ENCODE measurements at places on chromosomes 13 and 19.

- no peak for DNase-seq
These were observed 621 bp upstream of the TGDS start for GRCh38 chr13:94596575-94596971.

DNA sequence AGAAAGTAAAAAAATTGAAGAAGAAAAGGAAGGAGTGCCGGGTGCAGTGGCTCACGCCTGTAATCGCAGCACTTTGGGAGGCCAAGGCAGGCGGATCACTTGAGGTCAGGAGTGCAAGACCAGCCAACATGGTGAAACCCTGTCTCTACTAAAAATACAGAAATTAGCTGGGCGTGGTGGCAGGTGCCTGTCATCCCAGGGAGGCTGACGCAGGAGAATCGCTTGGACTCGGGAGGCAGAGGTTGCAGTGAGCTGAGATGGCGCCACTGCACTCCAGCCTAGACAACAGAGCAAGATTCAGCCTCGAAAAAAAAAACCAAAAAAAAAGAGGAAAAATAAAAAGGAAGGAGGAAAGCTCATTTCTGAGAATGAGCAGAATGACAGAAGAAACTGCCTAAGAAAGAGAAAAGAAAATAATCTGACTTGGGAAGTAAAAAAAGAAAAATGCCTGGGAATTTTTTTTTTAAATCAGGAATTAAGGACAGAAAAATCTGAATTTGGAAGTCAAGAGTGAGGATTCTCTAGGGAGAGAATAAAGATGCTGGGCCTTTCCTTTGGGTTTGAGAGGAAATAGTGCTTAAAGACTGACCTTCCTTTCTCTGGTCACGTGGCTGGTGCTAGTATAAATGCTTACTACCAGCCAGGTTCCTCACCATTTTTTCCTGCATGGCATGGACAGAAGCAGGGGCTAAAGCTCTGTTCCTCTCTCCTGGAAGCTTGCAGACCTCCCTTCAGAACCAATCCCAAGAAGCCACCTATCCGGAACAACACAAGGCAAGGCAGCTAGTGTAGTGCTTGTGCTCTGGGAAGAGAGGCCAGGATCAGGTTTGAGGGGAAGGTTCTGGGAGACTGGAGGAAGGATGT, at the start of gene FFAR2:
TSS of gene FFAR2 (plus strand) at position 652 of the 864 bp plus-strand sequence. CDS start 1,458 bp downstream, outside the sequence.
- DNase-seq: no peak

- no peak for DNase-seq
These were observed 363 bp downstream of the SPIB start for GRCh38 chr19:50419022-50419579.

- no peak for DNase-seq
These were observed 1331.5 kb upstream of the PCDH20 start for GRCh38 chr13:62747152-62747551.

DNA sequence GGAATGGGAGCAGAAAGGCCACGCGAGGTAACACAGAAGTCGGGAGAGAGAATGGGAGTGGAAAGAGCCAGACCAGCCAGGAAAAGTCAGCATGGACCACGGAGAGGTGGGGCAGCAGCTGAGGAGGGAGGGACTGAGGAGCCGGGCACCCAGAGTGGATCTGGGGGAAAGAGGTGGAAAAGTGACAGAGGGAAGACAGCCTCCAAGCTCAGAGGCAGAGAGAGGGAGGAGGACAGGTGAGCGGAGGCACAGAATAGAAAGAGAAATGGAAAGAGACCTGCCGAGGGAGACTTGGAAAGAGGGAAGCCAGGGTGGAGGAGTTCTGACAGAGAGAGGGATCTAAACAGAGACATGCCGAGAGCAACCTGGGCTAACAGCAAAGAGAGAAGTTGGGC, 1.6 kb downstream of the GRIK5 start:
- DNase-seq: no peak

DNA sequence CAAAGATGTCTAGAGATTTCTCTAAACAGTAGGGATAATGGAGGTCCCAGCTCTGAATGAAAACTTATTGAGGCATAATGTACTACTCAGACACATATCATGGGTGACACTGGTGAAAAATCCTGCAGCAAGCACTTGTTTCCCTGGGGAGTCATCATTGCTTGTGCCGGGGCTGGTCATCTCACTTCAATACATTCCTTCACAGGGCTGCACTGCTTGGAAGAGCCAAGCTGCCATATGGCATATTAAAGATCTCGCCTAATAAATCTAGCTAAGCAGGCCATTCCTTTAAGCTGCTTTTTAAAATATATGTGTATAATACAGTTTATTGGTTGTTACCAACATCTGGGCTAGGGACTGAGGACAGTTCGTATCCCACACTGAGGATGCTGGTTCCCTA, 332.2 kb upstream of the GPC6 start:
- no peak for DNase-seq

DNA sequence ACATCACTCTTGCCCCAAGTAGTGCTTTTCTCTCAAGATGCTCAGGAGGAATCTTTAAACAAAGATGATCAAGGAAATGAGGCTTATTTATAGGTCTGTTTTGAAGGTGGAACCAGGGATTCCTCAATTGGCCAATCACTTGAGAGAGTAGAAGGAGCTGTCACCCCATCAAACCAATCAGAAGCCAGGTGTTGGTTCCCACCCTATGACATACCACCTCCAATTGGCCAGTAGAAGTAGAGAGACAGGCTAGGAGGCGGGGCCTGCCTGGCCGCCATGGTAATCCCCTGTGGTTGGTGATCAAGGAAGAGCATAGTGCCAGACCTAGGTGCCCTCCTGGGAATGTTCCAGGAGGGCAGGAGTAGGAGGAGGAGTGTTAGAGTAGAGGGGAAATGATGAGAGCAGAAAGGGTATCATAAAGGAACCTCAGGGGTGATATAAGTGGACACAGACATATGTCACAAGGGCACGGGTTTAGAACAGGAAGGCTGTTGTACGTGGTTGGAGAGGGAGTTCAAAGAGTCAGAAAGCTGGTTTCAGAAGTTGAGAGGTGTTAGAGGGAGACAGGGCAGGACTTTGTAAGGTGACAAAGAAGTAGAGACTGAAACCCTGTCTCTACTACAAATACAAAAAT, 10.5 kb downstream of the PMIS2 start:
- no peak for DNase-seq

GRCh38 chr13:37585541-37585940, 13.0 kb downstream of the POSTN start:
- no peak for DNase-seq

DNA sequence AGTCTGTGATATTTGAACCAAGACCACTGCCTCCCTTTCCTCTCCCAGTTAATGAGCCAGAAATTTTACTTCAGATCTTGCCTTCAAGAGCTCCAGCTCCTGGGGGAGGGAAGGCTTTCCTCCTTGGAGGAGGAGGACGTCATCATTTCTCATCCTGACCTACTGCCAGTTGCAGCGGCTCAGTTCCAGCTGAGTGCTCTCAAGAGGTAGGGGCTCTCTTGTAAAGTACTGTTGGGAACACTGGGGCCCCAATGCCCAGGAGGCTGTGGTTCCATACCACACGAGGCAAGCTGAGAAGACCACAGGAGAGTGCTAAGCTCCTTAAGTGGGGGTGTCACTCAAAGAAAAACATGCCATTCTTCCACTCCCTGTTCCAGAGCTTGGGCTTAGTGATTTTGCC, 36.2 kb downstream of the METTL21C start:
- no peak for DNase-seq

GRCh38 chr13:98496479-98496791, 80.5 kb downstream of the STK24 start:
- DNase-seq: no peak

DNA sequence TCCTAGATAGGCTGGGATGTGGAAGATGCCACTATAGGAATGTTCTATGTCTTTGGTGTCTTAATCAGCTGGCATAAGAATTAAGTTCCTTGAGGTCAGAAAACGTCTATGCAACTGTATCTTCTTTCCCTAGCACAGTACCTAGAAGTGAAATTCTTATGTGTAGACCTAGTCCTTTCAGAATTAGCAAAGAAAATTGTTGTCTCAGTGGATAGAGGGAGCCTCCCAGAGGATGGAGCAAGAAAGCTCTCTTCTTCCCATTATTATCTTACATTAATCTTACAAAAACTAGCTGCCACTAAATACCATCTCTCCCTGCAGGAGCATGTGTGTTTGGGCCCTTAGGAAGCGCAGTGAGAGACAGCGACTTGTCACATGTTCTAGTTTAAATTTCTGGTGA, 11.6 kb downstream of the CLDN10 start:
- no peak for DNase-seq

DNA sequence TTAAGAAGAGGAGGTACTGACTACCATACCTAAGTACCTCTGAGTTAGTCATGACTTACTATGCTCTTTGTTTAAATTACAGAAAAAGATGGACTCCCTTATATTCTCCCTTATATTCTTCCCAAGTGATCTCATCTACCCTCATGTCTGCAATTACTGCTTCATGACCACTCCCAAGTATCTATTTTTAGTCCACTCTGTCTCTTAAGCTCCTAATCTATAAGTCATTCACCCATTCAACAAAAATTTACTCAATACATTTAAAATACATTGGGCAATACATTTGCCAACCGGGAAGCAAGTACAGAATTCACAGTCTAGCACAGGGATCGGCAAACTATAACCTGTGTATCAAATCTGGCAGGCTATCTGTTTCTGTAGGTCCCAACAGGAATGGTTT, 42.6 kb downstream of the KPNA3 start:
- DNase-seq: no peak

DNA sequence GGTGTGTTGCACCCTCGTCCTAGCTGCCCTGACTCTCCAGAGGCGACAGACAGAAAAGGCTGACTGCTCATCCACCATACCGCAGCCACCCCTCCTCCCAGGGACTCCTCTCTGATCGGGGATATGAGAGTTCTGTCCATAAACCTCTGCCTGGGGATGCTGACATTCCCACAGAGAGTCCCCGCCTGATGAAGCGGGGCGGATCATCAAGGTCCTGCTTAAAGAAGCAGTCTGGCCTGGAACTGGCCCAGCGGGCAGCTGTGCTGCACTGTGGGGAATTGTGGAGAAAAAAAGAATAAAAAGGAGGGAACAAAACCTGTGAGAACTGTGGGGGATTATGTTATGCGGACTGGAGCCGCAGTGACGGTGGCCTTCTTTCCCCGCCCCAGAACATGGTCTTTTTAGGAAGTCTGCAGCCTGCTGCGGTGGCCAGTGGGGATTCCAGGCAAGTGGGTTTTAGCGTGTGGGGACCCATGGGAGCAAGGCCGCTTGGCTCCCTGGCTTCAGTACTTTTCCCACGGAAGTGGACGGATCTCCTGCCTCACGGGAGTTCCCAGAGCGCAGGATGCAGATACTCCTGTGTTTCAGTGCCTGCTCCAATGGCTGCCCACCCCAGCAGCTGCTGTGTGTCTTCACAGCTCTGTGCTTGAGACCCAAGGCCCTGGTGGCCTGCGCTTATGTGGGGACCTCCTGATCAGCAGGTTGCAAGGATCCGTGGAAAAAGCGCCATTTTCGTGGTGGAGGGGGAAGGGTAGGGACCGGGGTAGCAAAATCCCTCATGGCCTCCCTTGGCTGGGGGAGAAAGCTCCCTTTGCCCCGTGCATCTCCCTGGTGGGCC, 1456.2 kb upstream of the SLC10A2 start:
- DNase-seq: no peak

- no peak for DNase-seq
These were observed 290.4 kb downstream of the DIAPH3 start for GRCh38 chr13:59873309-59873708.

GRCh38 chr13:40664350-40665125, 1.9 kb downstream of the FOXO1 start:
- DNase-seq: peak; percentile 64

GRCh38 chr13:46747031-46747820, 49.7 kb downstream of the ESD start:
- DNase-seq: no peak

- DNase-seq: peak; percentile 23
These were observed 16.1 kb downstream of the ZFR2 start for GRCh38 chr19:3852614-3853254.

DNA sequence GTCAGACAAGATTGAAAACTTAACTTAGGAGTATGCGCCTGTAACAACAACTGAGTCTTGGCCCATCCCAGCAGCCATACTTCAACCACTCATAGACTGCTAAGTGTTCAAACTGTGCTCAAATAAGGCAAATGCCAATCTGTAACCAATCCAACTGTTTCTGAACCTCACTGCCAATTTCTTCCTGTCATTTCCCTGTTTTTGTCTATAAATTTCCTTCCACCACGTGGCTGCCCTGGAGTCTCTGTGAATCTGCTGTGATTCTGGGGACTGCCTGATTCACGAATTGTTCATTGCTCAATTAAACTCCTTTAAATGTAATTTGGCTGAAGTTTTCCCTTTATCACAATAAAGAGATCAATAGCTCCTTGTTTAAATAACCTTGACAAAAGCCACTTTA, 50.8 kb upstream of the FREM2 start:
- DNase-seq: no peak

- DNase-seq: no peak
These were observed 81.2 kb downstream of the KDM4B start for GRCh38 chr19:5050067-5050656.

DNA sequence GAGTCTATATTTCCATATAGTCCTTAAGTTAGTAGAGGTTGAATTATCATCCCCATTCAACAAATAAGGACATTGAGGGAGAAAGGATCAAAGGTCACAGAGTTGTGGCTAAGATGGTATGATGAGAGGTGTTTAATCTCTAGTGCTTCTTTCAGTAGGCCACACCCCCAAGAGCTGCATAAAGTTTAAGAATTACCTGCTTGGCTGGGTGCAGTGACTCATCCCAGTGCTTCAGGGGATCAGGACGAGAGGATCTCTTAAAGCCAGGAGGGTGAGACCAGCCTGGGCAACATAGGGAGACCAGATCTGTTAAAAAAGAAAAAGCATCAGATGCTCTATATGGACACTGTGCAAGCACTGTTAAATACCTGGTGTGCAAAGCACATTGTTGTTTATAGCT, 560.0 kb upstream of the KLHL1 start:
- DNase-seq: no peak

GRCh38 chr13:43510956-43511901, 275.5 kb downstream of the ENOX1 start:
- DNase-seq: no peak

- peak; percentile 73 for DNase-seq
These were observed 638 bp downstream of the ADGRE5 start for GRCh38 chr19:14381689-14382474.

DNA sequence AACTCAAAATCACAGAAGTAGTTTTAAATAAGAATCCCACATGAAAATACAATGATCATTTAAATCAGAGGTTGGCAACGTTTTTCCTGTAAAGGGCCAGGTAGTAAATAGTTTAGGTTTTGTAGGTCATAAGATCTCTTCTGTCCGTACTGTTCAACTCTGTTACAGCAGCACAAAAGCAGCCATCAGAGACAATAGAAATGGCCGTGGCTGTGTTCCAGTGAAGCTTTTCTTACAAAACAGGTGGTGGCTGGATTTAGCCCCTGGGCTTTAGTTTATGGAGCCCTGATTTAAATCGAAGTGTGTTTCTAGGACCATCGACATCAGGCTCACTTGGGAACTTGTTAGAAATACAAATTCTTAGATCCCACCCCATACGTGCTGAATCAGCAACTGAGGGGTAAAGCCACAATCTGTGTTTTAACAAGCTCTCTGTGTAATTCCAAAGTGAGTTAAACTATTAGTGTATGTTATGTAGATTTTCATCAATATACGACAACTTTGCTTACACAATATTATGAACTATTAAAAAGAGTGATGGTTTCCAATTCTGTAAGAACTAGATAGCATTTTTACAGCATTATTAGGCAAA, 54.8 kb upstream of the MIR17HG start:
- DNase-seq: no peak

All from stimulated activated CD4-positive, alpha-beta T cell treated with anti-CD3 and anti-CD28 coated beads, Interleukin-4, amount 100 ng/mL, for 24 hours (primary cell).